Aorta (tissue), 5 donors: ENCODE measurements at places on chromosomes 13 and 19.

DNA sequence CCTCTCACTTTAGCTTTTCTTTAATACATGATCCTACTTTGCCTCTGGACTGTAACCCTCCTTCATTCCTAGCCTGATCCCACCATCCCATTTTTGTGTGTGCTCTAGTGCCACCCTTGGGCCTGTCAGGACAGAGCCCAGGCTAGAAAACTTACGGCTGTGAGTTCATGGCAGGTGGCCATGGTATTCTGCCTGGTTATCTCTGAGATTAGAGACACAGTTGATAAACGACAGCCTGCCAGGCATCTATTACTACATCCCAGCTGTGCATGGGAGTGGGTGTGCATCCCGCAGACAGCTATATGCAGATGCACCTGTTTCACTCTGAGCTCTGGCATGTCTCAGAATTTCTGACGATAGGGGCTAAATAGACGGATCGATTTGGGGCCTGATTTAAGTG, 110.9 kb downstream of the HS6ST3 start:
- no peak for DNase-seq

DNA sequence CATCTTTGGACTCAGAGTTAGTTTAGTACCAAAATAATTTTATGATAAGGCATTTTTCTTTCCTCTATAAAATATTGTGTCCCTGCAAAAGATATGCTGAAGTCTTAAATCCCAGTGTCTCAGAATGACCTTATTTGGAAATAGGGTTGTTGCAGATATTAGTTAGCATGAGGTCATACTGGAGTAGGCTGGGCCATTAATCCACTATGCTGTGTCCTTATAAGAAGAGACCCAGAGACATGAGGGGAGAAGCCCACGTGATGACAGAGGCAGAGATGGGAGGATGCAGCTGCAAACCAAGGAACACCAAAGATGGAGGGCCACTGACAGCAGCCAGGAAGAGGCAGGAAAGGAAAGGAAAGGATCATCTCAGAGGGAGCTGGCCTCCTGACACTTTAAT, 6.4 kb downstream of the POGLUT2 start:
- no peak for DNase-seq

DNA sequence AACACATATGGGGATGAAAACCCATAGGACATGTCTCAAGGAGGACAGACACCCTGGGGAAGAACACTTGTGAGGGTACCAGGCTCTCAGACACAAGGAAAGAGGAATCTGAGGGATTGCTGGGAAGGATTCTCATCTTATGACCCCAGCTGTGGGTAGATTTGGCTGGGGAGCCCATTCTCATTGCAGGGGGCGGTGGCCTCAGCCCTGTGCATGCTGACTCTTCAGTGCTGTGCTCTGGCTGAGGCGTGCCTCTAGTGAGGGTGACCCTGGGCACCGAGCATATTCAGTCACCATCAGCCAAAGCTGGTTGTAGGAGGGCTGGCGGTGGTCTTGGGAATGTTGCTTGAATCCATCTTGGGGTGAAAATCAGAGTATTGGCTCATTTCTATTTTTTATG, 140.7 kb downstream of the TM9SF2 start:
- DNase-seq: no peak

GRCh38 chr13:44158098-44158521, 215.5 kb upstream of the SERP2 start:
- DNase-seq: no peak
